ENCODE measurements at places on chromosomes 6 and 20. TPM values are rescaled to one million over a fixed set of nuclear protein-coding genes. Genes with fewer than 3 reads are reported as not detected.

DNA sequence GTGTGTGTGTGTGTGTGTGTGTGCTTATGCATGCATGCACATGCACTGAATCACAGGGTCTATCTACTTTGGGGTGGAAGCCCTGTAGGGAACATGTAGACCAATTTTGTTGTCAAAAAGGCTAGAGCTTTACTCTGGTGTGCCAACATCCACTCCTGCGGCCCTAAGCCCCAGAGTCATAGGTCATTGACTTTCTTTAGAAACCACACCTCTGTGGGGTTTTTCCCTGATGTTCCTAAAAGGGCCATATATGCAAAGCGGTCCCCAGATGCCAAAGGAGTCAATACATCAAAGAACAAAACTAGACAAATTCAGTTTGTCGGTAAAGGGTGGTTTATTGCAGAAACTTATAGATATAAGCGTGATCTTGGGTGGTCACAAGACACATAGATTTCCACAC, 29.8 kb upstream of the SLC2A12 start:
- DNase-seq = no peak

- no peak for DNase-seq
Observed at GRCh38 chr6:46933751-46934150, 12.0 kb upstream of the ADGRF5 start.

DNA sequence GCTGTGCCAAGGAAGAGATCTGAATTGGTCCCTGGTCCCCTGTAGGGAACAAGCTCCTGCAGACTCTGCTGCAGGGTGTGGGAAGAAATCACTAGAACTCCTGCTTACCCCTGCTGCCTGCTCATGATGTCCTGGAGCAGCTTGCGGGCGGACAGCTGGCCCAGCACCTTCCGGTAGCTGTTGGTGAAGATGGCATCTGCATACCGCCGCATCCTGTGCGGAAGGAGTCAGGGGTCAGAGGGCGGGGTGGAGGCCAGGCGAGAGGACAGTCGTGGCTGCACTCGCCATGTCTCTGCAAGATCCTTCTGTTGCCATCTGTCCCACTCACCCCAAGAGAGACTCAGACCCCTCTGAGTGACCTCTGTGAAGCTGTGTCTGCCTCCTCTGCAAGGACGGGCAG, 5.3 kb downstream of the GHRH start:
- DNase-seq = no peak

DNA sequence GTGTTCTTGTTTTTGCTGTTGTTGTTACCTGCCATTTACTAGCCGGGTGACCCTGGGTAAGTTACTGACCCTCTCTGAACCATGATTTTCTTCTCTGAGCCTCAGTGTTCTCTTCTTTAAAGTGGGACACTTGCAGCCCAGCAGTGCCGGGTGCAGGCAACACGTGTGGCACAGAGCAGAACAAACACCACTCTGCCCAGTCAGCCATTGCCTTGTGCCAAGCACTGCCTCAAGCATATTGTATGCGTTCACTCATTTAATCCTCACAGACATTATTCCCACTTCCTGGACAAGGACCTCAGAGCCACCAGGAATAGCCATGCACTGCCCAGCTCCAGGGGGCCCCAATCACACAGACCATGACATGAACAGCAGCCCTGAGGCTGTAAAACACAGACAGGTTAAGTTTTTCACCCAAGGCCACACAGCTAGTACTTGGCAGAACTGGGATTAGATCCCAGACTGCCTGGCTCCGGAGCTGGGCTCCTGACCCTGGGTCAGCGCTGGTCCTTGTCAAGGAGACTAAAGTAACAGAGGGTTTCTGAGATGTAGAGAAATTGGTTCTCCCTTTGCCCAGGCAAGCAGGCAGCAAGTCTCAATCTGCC, 74.0 kb upstream of the PTPN1 start:
- no peak for DNase-seq

GRCh38 chr6:125415913-125416312, 114.1 kb upstream of the HDDC2 start:
- DNase-seq = no peak

GRCh38 chr6:104884867-104885517, 25.3 kb upstream of the HACE1 start:
- no peak for DNase-seq

DNA sequence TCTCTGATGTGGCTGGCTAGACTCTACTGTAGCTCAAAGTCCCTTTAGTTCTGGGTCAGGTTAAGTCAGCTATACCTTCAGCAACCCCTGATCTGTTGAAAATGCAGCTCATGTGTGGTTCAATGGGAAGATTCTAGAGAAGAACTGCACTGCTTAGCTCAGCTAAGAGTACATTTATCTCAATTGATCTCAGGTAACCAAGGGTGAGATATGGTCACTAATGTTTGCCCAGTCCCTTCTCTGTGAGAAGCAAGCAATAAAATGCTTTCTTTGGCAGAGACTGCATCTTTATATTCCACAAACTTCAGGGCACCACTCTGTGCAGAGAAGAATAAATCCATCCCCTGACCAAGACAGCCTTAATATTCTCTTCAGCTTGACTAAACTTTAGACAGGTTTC, 240.6 kb upstream of the RAB32 start:
- no peak for DNase-seq

SYNDIG1 gene
- not detected for total RNA-seq

DNA sequence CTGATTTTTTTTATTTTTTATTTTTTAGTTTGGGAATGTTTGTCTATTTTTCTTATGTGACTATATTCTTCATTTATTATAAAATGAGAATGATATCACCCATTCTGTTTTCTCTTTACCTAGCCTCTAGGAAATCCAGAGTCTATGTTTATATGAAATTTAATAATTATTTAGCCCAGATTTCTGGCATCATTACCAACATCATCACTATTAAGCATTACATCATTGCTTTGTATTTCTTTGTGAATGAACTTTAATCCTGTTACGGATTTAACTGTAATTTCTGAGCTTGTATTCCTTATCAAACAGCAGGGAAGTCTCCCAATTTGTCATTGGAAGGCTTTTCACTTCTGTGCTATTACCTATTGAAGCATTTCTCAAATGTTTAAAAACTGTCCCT, 72.7 kb upstream of the NOX3 start:
- DNase-seq = no peak

PRICKLE4 gene
- 0.67 TPM for total RNA-seq

DNA sequence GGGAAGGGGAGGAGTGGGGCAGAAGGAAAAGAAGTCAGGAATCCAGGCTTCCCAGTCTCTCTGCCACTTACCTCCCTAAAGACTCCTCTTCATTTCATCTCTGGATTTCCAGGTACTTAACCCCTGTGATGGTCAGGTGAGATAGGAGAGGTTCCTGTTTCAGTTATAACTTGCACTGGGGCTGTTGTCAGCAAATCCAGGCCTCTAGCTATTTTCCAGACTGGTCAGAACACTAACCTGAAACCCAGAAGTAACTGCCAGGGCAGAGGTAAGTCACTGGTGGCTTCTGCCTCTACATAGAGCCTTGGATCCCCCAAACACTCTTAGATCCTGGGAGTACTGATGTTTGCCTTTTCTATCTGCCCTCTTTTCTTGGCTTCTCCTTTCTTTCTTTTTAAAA, 233.5 kb upstream of the TAB2 start:
- no peak for DNase-seq

DNA sequence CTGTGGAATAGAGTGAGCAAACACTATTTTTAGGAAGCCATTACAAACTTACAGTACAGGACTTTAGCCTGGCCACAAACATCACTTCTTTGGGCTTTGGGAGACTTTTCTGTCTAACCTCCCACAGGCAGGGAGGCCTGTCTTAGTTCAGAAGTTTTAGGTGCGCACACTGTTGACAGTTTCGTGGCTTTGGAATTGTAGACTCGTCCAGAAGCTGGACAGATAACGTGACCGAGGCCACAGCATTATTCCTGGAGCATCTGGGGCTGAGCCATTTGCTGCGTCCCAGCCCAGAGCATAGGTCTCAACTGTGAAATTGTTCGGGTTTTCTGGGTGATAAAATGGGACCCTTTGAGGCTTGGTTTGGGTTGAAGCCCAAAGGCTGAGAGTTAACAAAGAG, 53.8 kb downstream of the NDUFAF5 start:
- DNase-seq = no peak

DNA sequence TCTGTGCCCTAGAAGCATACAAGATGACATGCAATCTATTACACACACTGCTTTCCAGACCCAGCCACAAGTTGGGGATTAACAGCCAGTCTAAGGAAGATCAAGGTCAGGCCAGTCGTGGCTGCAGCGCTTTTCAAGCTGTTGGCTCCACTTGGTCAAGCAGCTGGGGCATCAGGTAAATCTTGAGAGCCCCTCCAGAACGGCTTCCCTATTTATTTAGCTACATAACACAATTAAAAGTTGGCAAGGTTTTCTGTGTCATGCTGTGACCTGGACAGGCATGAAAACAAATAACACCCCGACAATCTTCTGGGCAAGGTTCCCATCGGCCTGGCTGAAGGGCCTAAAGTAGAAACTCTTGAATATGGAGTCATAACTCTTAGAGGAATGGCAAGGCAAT, 524.3 kb downstream of the PRKN start:
- no peak for DNase-seq

DNA sequence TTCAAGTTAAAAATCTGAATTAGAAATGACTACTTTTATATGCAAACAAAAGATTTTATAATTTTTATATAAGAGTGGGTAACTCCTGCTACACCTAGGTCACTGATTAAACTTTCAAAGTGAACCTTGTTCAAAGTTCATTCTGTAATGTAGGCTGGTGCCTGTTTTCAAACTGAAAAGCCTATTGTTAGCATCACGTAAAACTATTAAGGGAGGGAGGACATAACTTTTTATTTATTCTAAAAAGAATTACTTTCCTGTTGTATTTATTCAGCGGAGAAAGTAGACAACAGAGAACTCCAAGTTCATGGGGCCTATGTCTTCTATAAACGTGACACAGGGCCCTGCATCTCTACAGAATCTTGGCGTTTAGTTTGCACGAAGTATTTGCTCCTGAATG, 27.4 kb downstream of the FERMT1 start:
- DNase-seq = no peak

GABRR1 gene
- not detected for total RNA-seq

DNA sequence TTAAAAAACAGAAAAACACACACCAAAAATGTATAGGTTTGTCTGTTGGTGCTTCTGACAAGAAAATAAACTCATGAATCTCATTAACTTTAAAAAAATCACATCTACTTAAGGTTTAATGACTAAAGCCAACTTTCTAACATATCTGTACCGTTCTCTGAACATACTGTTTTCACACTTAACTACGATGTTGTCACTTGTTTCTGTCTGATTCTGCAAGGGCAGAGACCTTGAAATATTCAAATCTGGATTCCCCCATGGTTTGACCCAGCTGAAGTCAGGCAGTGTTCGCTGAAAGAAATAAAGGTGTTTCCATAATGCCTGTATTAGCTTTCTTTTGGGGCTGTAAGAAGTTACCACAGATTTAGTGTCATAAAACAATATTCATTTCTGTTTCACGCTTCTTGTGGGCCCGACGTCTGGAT, 2.7 kb upstream of the ASXL1 start:
- no peak for DNase-seq

DNA sequence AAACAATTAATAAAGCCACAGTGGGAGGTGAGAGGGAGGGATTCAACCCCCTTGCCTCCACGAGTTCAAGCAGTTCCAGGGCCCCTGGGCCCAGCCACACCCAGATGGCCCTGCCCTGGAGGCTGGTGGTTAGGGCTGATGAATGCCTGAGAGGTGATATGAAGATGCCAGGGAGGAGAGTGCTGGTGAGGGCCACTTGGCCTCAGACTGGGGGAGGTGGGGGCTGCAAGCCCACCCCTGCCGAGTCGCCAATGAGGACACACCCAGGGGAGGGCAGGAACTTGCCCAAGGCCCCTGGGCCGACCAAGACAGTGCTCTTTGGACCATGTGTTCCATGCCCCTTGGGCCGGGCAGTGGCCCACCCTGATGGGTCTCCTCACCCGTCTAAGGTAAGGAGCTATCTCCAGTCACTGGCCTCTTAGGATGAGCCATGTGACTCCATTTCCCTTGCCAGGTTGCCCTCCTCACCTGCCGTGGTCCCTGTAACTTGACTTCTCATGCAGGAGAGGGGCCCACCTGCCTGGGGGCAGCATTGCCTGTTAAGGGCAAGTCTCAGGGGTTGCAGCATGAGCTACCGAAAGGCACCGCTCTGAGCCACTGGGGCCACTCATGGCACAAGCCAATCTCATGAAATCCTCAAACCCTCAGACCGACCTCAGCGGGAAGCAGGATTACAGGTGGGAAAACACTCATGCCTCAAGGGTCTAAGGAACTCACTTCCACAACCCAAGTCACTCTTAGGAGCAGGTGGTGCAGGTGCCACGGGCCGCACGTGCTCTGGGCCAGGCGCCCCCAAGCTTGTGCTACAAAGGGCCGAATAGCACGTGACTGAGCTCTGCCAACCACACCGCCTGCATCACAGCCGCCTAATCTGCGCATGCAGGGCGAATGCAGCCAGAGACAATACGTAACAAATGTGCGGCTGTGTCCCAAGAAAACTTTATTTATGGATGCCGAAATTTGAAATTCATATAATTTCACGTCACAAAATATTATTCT, 147.4 kb upstream of the MLN start:
- DNase-seq = no peak

- DNase-seq = no peak
Observed at GRCh38 chr6:5213836-5214235, 46.9 kb downstream of the LYRM4 start.

GRCh38 chr6:105896052-105896820, 189.9 kb upstream of the PRDM1 start:
- DNase-seq = no peak

- no peak for DNase-seq
Observed at GRCh38 chr6:38684237-38684636, 18.7 kb downstream of the GLO1 start.

GRCh38 chr6:8789878-8790277, 354.5 kb upstream of the SLC35B3 start:
- no peak for DNase-seq

DNA sequence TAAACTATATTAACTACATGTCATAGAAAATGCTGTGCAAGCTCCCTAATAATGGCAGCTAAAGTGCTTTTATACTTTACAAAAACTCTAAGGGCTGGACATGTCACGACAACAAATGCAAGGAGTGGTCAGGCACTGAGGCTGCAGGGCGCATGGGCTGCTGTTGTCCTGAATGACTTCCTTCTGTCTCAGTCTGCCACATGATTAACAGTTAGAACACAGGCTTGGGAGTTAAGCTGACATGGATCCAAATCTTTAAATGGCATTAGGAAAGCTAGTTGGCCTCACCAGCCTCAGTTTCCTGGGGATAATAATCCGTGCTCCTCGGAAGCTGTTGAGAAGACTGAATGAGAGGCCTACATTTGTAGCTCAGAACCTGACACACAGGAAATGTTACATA, 57.4 kb downstream of the PREP start:
- DNase-seq = no peak

SEL1L2 gene
- total RNA-seq = not detected

CST7 gene
- total RNA-seq = not detected

- no peak for DNase-seq
Observed at GRCh38 chr6:126094411-126094810, 108.1 kb downstream of the TRMT11 start.
